ENCODE measurements at places on chromosomes 11 and 22.

- DNase-seq, result no peak
These were observed 4.5 kb downstream of the KCNQ1OT1 start for GRCh38 chr11:2694995-2695939.

DNA sequence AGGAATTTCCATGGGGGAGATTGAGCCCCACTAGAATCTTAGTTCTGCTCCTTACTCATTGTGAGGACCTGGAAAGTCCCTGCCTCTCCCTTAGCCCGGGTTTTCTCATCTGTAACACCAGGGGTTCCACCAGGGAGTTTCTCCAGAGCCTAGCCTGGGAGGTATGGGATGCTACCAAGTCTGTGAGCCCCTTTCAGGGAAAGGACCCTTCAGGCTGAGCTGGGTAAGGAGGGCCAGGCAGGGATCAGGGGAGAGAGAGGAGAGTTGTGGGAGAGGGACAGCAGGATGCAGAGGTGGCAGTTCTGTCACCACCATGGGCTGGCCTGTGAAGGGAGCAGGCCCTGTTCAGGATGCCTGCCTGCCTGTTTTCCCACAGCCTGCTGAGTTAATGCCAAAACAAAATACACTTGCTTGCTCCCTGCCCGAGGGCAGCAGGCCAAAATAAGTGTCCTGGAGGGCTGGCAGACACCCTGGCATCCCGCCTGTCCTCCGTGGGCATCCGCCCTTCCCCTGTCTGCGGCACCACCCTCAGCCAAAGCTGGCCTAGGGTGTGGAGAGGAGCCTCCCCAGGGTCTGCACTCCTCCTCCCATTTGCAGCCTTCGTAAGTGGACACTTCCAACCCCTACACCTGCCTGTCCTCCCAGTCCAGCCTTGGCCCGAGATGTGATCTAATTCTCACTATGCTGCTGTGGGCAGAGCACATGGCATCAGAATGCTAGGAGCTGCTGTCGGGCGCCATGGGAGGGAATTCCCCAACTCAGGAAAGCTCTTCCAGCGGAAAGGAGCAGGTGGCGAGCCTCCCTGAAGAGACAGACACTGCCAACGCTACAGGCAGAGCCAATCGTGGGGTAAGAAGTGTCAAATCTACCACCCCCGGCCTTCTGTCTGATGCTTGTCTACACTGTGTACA, 5.9 kb upstream of the FCHSD2 start:
- DNase-seq, result peak; percentile 14

DNA sequence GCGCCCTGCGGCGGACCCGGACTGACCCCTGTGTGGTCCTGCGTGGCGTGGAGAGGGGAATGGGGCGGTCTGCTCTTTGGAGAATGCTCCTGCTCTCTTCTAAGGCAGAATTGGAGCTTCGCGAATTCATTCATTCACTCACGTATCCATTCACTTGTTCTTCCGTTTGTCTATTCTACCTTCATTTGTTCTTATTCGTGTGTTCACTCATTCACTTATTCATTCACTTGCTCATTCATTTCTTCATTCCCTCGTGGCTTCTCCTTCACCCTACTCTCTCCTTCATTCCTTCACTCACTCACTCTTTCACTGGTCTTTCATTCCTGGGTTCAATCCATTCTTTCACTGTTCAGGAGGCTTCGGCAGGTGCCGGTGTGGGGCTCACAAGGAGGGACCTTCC, 69.6 kb downstream of the WNT7B start:
- DNase-seq, result no peak

DNA sequence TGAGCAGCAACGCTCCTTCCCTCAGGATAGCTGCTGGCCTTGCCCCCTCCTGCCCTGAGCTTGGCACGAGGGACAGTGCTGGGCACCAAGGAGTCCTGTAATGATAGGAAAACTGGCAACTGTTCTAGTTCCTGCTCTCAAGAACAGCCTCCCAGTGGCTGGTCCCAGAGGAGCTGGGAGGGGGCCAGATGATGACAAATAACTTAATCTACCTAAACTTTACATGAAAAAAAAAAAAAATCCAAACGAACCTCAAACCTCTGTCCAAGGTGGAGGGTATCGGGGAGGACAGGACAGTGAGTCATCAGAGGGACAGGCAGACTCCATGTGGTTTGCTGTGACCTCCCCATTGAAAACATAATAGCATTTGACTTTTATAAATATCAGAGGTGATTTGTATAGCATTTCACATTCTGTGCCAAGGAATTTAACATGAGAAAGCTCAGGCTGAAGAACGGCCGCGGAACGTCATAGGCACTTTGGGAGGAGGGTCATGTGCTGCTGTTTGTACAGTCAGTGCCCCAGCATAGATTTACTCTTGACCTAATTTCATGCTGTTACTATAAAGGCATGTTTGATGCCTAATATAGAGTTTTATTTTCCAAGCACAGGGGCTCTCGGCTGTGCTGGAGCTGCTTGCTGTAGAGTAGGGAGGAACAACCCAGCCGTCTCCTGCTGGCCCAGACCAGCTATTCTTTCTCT, 98.2 kb upstream of the NNMT start:
- DNase-seq, result peak; percentile 30

DNA sequence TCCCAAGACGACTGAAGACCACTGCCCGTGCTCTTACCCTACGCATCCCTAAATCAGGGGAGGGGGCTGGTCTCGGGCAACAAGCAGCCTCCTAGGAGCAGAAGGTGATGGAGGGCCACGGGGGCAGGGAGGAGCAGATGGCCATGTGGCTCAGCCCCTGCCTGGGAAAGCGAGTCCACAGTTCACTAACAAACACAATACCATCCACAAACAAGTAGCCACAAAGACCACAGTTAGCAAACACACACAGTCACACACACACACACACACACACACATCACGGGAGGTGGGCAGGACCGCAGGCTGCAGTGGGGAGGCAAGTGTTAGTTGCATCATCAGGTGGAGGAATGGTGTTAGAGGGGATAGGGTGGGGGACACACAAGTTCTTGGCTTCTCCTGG, 13.2 kb upstream of the FXYD2 start:
- no peak for DNase-seq

DNA sequence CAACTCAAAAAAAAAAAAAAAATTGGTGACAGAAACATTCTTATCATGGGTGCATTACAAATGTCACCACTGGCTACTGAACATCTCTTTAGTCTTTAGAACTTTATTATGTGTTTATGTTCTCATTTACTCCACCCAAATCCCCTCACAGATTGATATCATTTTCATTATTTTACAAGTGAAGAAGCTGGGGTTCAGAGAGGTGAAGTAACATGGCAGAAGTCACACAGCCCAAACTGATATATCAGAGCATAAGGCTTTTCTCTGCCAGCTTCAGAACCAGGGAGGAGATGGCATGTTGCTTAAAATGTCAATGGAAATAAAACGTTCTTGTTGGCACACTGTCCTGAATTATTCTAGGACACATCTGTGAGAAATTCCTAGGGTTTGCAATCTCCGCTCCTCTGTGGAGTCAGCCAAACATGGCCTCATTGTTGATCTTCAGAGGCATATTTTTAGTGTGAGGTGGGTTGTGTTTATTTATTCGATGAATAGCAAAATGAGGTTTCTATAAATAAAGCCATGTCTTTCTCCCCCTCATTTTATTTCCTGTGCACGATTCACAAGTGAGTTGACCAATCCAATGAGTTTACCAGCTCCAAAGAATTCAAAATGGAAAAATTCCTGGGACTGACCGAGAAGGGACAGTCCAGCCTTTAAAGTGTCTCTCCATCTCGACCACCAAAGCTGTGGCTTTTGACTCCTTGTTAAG, 72.9 kb upstream of the ANO1 start:
- DNase-seq, result no peak

DNA sequence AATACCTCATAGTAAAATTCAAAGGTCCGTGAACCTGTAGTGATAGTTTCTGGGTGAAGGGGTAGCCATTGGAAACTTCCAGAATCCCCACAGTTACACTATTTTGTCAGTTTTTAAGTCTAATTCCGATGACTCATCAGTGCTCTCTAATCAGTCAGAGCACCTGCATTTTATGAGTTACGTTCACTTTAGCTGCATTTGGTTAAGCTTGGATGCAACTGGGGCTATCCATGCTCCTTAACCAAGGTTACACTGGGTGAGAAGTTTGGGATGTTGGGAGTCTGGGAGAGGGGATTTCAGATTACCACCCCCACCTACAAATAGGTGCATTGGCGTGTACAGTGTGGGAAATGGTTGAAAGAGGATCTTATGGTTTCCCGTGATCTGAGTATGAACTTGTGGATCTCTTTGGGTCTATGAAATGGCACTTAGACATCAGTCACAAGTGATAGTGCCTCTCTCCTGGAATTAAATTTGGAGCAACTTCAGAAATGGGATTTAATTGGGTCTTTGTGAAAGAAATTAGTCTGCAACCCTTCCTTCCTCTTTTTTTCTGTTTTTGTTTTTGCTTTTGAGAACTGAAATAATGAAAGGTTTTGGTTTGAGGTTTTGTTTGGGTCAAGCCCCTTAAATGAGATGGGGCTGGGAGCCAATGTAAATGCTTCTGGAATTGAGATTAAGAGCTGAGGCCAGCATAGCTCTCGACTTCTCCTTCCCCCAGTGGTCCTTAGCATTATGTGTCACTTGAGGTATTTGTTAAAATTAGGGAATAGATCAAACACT, 31.5 kb downstream of the EHF start:
- DNase-seq, result no peak

- no peak for DNase-seq
These were observed 36.5 kb downstream of the CTTN start for GRCh38 chr11:70434813-70435278.

- no peak for DNase-seq
These were observed 65.2 kb upstream of the CNTN5 start for GRCh38 chr11:98955551-98955950.

- DNase-seq, result no peak
These were observed 109.9 kb downstream of the MPPED1 start for GRCh38 chr22:43521716-43522115.

DNA sequence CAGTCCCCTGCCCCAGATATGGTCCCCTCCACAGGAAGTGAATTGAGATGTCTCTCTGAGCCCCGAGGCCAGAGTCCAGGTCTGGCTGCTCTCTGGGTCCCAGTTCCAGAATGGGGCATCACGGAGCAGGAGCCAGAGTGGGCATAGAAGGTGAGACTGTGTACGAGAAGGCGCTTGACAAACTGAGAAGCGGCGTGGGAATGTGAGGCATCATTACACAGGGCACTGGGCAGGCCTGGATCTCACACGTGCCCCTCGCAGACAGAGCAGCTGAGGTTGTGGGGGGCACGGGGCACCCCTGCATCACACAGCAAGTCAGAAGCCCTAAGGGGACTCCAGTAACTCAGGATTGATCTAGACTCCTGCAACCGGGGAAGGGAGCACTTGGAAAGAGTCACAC, 9.2 kb downstream of the STARD10 start:
- DNase-seq, result no peak

DNA sequence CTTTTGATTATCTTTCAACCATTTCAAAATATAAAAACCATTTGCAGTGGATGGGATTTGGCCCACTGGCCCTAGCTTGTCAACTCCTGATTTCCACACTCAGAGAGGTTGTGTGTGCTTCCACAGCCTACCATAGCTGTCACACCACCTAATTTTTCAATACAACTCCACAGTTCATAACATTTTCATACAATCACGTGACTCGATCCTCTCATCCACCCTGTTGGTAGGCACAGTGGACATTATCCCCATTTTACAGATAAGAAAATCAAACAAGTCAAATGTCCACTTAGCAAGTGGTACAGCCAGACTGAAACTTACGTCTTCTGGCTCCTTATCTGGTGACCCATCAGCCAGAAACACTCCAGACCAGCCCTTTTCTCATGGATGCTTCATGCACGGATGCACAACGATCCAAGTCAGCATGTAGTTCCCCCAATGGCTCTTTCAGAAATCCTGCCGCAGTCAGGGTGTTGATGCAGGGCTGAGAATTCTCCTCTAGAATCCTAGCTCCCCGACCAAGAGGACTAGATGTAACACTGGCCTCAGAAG, 88.0 kb downstream of the ABTB2 start:
- DNase-seq, result no peak

- no peak for DNase-seq
These were observed 9.1 kb downstream of the SLC36A4 start for GRCh38 chr11:93188726-93189125.

- DNase-seq, result no peak
These were observed 37.7 kb downstream of the TPCN2 start for GRCh38 chr11:69086152-69087132.

DNA sequence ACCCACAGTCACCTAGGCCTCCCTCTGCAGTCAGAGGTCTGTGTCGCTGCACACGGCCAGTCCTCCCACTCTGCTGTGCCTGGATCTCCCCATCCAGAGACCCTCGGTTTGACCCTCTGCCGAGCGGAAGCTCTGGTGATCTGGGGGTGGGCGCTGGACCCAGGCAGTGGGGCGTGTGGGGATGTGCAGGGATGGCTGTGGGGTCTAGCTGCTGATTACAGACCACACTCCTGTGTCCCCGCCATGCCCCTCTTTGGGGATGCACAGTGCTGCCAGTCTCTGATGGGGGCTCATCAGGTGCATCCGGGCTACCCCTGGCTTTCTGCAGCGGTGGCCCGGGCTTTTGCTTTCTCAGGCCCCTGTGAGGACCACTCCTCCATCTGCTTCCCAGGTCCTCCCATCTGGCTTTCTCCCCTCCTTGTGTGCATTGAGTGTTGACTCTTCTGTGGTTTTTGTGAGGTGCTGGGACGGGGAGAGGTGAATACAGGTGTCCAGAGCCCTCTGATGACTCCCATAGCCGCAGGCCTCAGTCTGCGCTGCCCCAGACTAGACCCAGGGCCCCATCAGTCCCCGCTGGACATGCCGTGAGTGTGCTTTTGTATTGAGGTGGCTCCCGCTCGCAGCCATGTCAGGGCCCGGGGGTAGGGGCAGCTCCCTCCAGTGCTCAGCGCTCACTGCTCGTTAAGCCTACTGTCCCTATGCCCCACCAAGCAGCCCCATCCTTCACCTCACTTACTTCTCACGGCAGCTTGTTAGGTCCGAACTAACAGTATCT, 251.6 kb downstream of the TBC1D22A start:
- no peak for DNase-seq

GRCh38 chr11:45801723-45802315, 3.1 kb upstream of the SLC35C1 start:
- DNase-seq, result no peak

GRCh38 chr11:126335463-126335760, 20.1 kb upstream of the ST3GAL4 start:
- DNase-seq, result no peak

DNA sequence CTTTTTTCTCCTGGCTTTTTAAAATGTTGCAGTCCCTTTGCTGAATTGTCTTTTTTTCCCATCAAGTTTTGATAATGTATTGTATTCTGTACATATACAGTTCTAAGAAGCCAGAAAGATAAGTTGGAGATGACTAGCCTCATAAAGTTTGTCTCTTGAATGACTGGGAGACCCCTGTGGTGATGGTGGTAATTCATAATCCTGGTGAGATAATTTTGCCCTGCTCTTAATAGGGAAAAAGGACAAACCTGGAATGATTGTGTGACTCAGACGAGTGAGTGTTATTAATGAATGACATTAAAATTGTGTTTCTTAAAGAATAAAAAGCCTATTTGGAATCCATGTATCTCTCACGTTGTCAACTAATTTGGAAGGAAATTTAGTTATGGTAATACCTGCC, 1.2 kb downstream of the HIKESHI start:
- DNase-seq, result no peak

GRCh38 chr11:93524858-93525257, 18.3 kb downstream of the SMCO4 start:
- no peak for DNase-seq

Data from hippocampal formation (tissue), 2 donors.